Occipital lobe (tissue), 3 donors: ENCODE measurements at places on chromosomes 4 and X. TPM values are rescaled to one million over a fixed set of nuclear protein-coding genes. Genes with fewer than 3 reads are reported as not detected.

- no peak for DNase-seq
These were observed 30.7 kb downstream of the PNMA6E start for GRCh38 chrX:153370293-153371055.

GRCh38 chrX:54492340-54492739 is 3.7 kb downstream of the FGD1 start:
- DNase-seq = no peak

GRCh38 chrX:47530049-47530448 is 31.0 kb upstream of the ARAF start:
- no peak for DNase-seq

GRCh38 chr4:24114444-24114843 is 224.6 kb upstream of the PPARGC1A start:
- DNase-seq = no peak

The TCP11X2 gene
- 0.62 TPM for total RNA-seq

The C4orf50 gene
- total RNA-seq = 17.0 TPM
